ENCODE measurements at places on chromosomes 2 and 18.
A peak's percentile ranks its signal among the peaks of the same experiment; 100 is the strongest.

DNA sequence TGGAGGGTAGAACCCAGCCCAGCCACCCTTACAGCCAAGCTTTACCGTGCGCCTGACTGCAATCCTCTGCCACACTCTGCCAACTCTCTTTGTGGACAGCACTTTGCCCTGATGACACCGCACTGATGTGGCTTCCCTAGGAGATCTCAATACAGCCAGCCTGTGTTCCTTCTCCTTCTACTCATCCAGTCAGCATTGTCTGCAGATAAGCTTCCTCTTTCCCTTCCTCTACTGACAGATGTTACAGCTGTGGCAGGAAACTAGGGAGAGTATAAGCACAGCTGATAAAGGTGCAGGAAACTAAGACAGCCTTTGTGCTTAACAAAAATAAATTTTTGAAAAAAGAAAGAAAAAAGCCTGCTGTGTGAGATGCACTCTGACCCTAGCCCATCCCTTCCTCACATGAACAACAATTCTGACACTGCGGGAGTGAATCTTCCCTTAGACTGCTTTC is 25.0 kb downstream of the CEP68 start:
- no peak for DNase-seq

DNA sequence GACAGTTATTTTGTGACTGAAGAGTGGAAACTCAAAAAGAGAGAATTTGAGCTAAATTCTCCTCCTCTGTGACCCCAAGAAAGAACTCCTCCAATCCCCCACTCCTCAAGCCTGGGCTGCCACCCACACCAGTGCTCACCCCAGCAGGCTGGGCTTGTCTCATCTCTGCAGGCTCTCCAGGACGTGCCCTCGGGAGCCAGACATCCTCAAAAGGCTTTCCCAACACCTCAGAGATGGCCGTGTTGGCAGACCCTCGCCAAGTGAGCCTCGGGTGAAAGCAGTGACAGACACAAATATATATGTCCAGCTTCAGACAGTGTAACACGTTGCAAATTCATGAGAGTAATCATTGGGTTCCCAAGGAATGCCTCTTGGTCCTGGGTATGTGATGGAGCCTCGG is 377.7 kb upstream of the SALL3 start:
- DNase-seq: no peak

DNA sequence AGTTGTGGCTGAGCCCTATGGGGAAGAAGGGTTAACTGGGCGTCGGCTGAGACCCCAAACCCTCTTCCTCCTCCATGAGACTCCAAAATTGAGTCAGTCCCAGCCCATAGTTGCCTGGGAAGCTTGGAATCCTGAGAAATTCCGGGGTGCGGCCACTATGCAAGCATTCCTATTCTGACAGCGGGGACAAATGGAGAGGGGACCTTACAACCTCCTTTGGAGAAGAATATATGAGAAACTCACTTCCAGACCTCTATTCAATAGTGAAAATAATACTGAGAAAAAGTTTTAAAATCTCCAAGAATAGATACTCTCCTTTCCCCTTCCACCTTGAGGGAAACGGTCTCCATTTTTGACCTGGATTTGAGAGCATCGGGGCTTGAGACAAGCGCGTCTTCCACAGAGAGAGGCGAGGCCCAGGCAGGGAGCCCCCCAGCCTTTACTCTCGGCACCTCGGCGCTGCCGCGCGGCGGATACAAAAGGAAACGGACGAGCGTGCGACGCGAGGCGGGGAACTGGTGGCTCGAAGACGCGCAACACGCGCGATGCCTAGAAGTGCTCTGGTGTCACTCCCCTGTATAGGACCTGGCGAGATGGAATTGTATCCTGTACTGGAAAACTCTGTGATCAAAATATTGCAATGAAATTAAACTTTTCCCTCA is 11.1 kb downstream of the NR4A2 start:
- peak; percentile 58 for DNase-seq

DNA sequence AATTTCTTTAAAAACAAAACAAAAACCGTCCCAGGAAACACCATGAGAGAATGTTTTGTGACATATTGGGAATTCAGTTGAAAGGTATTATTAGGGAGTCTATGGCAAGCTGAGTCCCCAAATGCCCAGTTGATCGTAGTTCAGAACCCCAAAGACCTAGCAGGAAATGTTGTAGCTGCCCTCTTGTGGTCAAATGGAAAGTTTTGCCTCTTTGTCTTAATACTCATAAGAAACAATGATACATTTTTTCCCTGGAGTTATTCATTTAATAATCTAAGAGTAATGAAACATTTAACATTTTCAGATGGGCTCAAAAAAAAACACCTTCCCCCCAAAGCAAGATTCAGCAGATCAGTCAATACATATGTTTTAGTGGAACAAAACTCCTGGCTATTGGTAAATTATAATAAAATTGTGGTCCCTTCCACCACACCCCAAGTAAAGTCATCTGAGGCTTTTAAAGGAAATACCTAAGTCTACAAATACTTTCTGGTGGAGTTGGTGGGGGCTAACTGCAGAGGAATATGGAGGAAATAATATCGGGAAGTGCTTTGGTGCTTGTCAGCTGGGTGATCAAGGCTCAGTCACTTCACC is 37.8 kb upstream of the EFEMP1 start:
- no peak for DNase-seq

DNA sequence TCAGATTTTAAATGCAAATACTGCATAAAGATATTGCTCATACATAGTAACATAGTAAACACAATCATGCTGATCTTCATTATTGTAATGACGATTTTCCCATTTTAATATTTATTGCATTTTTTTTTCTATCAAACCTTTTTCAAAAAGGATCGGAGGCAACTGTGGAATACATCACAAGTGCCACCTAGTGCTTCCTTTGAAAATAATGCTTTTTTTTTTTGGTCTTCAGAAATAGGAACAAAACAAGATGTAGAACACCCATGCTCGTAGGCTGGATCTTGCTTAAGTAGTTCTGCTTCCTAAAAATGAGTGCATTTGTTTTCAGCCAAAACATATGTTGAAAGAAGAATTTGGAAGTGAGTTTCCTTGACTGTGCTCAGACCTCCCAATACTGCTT is 35.7 kb upstream of the GPR155 start:
- no peak for DNase-seq

Measured in stimulated activated naive CD8-positive, alpha-beta T cell treated with anti-CD3 and anti-CD28 coated beads, Interleukin-15, Interleukin-2, amounts not matched to agents 100 U/mL and 50 U/mL, for 24 hours (primary cell).